ENCODE measurements at places on chromosomes 13 and 19.
A peak's percentile ranks its signal among the peaks of the same experiment; 100 is the strongest.

GRCh38 chr13:30477346-30478195, 11.8 kb upstream of the HMGB1 start:
- no peak for DNase-seq

GRCh38 chr19:49791776-49792445, 21.2 kb downstream of the FUZ start:
- no peak for DNase-seq

GRCh38 chr19:53981376-53981951, 10.0 kb upstream of the CACNG6 start:
- DNase-seq, result no peak

- no peak for DNase-seq
These were observed 194.8 kb downstream of the TEX29 start for GRCh38 chr13:111515307-111515617.

DNA sequence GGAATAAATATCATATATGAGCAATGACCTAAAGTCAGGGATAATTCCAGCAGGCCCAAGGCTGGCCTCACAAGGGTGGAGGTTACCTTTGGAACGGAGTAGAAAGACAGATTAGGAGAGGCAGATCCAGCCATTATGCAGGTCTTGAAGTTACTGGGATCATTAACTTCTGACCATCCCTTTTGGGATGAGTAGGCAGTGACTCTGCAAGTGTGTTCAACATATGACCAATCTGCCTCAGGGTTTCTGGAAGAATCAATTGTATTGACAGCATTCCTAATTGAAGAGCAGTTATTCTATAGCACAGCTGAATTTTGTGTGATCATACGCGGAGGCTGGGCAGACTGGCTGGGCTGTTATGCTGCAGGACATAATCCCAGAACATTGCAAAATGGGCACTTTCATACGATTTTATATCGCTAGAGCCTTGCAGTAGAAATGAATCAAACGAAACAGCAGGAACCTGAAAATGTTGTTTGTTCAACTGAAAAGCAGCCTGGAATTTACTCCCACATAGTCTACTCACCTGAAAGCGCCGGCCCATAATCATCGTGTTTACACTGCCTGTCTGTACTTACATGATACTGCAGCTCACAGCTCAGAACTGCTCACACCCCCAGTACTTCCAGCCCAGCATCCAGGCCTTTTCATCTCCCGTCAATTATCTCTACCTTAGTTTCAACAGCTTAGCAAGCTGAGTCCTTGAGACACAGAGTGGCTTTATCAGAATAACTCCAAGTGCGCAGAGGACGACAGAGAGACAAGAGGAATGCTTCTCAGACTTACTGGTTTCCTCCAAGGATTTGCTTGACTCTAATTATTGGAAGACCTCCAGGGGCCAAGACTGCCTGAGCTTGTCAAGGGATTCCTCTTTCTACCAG, 556.1 kb downstream of the EFNB2 start:
- DNase-seq, result peak; percentile 40

GRCh38 chr13:33953781-33954180, 135.8 kb downstream of the RFC3 start:
- no peak for DNase-seq

GRCh38 chr13:75620020-75620419, 16.1 kb upstream of the LMO7 start:
- DNase-seq, result no peak

DNA sequence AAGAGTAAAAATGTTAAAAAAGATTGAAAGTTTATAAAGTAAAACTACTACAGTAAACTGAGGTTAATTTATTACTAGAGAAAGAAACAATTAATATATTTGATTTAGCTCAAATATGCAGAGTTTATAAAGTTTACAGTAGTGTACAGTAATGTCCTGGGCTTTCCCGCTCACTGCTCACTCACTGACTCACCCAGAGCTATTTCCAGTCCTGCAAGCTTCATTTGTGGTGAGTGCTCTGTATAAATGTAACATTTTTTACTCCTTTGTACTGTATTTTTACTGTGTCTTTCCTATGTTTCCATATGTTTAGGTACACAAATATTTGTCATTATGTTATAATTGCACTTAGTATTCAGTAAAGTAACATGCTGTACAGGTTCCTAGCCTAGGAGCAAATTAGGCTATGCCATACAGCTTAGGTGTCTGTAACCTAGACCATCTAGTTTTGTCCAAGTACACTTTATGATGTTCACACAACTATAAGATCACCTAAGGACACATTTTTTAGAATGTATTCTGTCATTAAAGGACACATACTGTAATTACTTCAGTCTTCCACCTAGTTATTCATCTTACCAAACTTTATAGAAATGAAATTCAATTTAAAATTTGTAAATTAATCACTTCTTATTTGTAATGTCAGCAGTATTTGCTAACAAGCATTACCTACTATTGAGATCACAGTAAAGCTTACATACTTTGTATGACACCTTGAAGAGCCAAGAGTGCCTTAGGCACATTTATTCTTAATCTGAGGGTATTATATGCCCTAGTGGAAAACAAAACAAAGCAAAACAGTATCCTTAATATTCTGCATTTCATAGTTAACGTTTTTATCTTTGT, 683.4 kb downstream of the PCDH9 start:
- no peak for DNase-seq

GRCh38 chr19:49542446-49542845, 14.6 kb downstream of the RCN3 start:
- no peak for DNase-seq

DNA sequence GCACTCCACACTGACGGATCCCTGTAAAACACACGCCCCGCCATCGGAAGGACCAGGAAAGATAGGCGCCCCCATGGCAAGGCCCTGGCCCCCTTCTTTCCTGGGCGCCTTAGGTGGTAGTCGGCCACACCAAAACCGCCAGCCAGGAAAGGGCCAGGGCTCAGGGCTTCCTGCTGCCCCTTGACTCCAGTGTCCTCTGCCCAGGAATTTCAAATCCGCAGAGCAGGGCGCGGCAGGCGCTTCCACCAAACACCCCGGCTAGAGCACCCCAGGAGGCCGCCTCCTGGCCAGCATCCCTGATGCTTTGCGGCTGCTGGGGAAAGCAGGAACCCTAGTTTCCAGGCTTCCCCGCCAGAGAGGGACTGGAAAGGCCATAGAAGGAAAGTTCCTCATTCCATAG, 57.5 kb downstream of the ZNF726 start:
- no peak for DNase-seq

- DNase-seq, result no peak
These were observed 16.3 kb downstream of the ZIC5 start for GRCh38 chr13:99955107-99955746.

GRCh38 chr19:10227026-10227971, 3.8 kb downstream of the S1PR2 start:
- no peak for DNase-seq

GRCh38 chr19:52034051-52034728, 6.0 kb upstream of the ZNF614 start:
- no peak for DNase-seq

- DNase-seq, result no peak
These were observed 99.2 kb upstream of the C1QTNF9B start for GRCh38 chr13:23996456-23996855.

- DNase-seq, result no peak
These were observed 85.4 kb downstream of the COL4A1 start for GRCh38 chr13:110221406-110222117.

DNA sequence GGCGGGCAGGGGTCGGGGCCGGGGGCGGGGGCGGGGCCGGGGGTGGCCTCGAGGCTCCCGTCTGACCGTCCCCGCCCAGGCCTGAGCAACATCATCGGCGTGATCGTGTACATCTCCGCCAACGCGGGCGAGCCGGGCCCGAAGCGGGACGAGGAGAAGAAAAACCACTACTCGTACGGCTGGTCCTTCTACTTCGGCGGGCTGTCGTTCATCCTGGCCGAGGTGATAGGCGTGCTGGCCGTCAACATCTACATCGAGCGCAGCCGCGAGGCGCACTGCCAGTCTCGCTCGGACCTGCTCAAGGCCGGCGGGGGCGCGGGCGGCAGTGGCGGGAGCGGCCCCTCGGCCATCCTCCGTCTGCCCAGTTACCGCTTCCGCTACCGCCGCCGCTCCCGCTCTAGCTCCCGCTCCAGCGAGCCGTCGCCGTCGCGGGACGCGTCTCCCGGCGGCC, 9.4 kb upstream of the CACNG6 start:
- DNase-seq, result no peak

DNA sequence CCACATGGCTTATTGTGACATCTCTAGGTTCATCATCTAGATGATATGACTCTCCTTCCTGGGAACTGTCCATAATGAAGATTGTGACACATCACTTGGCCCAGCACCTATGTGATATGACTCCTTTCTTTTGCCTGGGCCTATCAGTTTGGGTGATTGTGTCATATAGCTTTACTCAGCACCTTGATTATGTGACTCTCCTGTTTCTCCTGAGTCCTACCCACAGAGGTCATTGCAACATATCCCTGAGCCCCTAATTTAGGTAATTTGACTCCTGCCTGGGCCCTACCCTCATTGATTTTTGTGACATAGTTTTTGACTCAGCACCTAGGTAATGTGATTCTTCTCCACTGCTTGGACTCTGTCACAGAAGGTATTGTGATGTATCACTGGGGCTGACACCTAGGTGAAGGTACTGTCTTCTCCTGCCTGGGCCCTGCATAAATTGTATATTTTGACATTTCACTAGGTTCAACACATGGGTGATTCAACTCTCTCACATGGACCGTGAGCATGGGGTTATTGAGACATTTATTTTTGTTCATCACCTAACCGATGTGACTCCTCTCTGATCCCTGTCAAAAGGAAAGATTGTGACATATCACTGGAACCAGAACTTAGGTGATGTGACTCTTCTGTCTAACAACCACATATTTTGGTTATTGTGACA, 26.2 kb upstream of the ZNF254 start:
- no peak for DNase-seq

DNA sequence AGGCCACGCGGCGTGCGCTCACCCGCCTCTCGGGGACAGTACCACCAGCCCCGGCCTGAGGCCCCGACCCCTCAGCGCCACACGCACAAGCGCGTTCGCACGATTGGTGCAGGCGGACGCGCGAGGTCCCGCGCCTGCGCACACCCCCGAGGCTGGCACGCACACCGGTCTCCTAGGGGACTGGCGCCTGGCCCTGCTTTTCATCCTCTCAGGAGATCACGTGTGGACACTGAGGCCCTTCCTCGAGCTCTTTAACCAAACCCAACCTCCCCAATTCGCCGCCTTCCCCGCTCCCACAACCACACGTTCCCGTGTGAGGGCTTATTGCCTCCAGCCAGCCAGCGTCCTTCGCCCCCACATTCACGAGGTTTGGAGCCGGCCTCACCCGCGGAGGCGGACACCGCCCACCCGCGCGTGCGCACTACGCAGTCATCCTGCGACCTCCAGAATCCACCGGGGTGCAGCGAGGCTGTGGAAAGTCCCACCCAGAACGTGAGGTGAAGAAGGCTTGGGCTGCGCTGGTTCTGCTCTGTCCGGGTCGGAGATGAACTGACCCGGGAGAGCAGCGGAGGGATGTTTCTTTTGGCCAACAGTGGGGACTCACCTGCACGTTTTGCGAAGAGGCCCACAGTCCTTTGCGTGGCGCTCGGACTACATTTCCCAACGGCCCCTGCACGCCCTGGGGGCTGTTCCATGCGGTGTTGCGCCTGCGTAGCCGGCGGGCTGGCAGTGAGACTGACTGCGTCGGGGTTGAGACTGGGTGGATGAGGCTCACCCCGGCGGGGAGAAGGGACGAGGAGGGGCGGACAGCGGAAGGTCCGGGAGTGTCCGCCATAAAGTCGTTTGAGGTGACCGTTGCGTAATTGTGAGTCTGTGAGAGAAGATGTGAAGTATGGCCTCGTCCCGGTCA, 539 bp upstream of the ZNF667 start:
- peak; percentile 84 for DNase-seq

DNA sequence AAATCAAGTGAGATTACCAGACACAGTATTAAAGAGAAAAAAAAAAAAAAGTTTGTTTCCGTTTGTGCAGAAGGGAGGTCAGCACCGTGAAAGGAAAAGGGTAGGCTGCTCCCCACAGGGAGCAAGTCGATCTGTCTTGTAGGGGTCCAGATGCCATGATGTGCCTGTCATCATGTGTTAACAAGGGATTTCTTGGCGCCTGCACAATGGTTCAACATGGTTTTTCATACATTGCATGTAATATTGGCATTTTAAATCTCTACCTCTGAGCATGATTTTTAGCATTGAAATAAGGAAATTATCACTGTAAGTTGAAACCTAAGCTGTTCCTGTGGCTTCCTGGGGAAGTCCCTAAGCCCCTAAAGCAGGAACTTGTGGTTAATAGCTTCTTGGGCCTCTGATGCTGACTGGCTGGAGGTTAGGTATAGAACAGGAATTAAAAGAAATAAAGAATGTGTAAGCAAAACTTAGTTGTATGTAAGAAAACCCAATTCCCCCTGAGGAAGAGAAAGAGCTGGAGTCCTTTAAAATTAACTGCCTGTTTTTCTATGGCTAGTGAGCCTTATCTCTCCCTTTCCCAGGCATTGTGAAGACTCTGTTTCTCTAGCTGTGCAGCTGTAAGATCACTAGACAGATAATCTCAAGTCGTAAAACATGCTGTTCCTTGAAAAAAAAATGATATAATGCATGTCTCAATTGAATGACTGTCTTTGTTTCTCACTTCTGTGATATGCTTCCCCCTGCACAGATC, 7.4 kb upstream of the FCGBP start:
- no peak for DNase-seq

DNA sequence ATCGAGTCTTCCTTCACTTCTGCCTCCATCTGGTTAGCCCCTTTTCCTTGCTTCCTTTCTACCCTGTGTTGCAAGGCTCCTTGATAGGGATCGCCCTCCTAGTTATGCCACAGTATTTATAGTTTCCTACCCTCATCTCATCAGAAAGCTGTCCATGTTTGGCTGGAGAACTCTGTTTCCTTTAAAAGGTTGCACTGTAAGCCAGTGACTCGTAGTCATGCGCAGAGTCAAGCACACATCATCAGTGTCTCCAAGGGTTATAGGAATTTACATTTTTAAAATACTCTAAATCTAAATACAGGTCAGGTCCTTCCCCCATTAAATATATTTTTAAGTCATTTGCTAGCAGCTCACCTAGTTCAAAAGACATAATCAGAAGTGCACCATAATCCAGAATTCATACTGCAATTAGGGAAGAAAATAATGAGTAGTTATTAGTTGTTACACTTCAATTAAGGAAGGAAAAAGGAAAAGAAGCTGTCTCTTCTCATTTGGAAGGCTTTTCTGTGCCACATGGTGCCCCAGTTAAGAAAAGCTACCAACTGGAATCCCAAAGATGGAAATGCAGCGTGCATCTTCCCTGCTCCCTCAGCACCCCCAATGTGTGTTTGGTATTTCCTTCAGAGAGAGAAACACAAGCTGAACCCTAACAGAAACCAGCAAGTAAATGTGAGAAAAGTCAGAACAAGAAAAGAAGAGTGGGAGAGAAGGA, 81.0 kb downstream of the GPR12 start:
- DNase-seq, result no peak

GRCh38 chr19:7924241-7924640, 1.7 kb downstream of the CTXN1 start:
- DNase-seq, result no peak
